ENCODE measurements at places on chromosomes 3 and 15.
A peak's percentile ranks its signal among the peaks of the same experiment; 100 is the strongest.

GRCh38 chr3:137199678-137200077, 241.9 kb downstream of the IL20RB start:
- DNase-seq = no peak

DNA sequence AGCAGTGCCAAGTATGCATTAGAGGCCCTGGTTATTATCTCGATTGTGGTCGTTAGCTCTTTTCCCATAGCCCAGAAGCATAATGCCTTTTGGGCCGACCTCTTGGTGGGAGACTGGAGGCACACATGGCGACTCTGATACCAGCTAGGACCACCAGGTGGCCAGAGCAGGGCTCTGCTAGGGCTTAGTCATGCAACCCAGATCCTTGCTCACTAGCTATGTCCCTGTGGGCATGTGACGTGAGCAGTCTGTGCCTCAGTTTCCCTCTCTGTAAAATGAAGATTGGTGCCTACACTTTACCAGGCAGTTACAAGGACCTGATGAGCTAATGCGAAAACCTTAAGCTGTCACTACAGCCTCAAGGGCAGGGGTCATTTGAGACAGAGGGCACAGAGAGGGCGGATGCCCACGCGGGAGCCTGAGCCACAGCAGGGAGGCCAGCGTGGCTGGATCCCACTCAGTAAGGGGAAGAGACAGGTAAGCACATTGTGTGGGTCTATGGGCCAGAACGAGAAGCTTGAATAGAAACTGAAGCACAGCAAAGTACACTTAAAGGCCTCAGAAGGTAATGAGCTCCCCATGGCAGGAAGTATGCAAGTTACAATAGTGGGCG, 8.8 kb downstream of the KLF15 start:
- peak; percentile 9 for DNase-seq

- DNase-seq = no peak
These were observed 213.2 kb upstream of the MRPL3 start for GRCh38 chr3:131716007-131716406.

DNA sequence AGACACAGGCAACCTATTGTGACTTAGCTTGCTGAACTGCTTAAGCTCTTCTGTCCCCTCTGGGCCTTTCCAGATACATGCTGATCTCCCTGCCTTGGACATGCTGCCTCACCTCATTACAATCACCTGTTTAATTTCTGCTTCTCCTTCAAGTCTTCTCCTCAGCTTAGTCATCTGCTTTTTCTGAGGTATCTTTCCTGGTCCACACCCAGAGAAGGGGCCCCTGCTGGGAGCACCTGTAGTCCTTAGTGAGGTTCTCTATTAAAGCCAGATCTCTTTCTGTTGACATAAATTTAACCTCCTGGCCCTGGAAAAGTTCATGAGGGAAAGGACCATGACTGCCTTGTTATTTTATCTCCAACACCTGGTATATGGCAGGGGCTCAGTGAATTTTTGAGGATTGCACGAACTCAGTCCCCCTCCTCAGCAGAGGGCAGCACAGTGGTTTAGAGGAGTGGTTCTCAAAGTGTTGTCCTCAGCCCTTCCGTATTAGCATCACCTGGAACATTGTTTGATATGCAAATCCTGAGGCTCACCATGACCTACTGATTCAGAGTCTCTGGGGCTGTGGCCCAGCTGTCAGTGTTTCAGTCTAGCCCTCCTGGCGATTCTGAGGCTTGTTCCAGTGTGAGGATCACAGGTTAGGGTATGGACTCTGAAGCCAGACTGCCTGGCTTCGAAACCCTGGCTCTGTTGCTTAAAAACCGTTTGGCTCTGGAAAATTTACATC, 12.7 kb downstream of the COL6A6 start:
- no peak for DNase-seq

GRCh38 chr3:161500068-161500796, 3.6 kb downstream of the OTOL1 start:
- DNase-seq = no peak

DNA sequence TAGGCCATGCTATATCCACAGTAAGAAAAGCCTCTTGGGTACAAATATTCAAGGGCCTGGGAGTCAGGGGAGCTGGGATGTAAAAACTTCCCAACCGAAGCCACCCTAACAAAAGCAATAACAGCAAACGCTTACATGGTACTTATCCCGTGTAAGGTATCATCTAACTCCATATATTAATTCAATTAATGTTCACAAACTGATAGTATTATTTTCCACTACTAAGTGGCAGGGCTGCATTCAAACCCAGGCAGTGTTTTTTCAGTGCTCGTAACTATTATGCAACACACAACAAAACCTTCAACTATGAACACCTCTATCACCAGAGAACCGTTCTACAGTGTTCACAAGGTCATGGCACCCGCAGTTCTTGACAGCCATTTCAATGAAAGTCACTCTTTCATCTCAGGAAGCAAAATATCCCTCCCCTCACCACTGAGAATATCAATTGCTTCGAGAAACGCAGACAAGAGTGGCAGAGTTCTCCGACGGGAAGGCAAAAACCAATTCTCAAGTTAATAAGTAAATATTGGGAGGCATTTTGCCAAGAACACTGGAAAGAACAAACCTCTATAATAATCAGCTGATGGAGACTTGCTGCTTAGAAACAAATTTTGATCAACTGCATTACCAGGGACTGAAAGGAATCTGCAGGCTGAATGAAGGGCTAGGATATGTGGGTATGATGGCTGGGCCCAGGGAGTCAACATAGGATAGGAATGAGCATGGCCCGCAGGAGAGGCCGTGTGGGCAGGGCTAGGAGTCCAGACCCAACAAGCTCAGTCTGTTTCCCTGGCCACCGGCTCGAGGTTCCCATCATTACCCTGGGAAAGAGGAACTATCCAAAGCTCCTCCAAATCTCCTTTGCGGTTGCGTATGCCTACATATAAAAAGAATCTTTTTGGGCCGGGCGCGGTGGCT, 72.3 kb downstream of the XXYLT1 start:
- DNase-seq = peak; percentile 8

DNA sequence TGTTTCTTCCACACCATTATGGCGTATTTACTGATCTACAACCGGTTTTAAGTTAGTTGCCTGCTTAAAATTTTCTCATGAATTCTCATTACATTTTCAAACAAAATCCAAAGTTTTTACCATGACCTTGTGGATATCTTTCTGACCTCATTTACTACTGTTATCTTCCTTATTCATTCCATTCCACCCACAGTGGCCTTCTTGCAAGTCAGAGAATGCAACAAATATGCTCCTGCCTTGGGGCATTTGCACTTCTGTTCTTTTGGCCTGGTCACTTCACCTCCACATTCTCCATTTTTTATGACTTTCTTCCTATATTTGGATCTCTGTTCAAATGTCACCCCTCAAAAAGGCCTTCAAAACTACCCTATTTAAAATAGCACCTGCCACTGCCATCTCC, 8.8 kb upstream of the SLC15A2 start:
- no peak for DNase-seq

DNA sequence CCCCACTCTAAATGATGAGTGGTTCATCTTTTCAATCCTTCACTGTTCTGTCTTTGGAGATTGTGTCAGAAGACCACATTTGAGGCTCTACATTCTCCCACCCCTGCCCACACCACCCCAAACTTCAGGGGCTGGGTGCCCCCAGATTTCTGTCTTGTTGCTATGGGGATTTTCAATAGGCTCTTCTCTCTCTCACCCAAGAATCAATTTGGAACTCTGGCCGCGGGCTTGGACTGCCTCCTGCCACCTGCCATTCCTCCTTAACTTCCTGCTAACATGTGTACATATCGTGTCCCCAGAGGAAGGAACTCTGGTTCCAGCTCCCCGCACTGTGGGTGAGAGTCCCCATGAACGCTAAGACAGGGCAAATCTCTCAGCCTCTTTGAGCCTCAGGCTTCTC, 67.4 kb upstream of the LARS2 start:
- no peak for DNase-seq

DNA sequence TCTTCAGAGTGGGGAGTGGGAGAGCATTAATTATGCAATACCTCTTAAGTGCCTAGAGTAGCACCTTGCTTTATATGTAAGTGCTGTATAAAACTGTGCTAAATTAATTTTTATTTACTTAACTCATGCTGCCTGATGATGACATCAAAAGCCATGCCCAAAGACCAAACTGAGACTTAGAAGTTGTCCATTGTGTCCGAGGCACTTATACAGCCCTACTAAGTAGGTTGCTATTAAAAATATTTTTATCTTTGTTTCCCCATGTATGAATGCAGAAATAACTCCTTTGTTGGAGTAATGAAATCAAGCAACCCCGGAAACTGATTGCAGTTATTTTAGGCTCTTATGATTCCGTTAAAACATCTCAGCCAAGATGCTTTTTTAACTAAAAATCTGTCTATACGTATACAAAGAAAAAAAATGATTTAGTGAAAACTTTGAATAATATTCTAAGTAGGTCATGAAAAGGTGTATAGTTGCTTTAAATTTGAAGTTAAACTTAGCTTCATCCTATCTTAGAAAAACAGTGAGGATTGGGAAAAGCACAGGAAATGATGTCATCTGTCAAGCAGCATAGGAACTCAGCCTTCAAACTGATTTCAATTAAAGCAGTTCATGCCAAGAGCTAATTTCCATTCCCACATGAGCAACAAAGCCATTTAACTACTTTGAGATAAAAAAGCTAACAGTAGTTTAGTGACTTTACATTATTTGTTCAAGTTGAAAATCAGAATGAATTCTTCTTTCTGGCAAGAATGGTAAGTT, 43.0 kb downstream of the FBN1 start:
- no peak for DNase-seq

DNA sequence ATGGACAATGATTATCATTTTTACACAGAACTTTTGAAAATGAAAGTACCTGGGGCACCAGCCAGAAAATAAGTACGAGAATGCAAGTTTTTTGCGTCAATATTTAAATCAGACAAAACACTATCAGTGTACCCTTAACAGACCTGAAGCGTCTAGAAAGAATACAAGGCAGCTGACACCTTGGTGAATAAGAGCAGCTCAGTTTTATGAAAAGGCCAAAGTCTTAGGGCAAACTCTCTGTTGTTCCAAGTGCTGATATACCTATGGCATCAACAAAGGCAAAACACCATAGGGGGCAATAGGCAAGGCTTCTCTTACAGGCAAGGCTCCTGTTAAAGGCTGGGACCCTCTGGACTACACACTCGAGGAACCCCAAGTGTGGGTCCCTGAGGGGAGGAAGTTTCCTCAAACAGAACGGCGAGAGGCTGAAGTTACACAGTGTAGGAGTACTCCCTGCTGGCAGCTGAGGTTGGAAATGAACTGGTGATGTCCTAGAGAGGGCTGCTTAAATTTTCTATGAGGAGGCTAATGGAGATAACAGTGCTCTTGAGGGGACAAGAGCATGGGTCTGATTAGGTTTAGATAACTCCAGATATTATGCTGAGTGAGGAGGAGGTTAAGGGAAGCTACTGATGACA, 291.0 kb downstream of the TIGIT start:
- DNase-seq = peak; percentile 20
